ENCODE measurements at places on chromosomes 2 and 18.

DNA sequence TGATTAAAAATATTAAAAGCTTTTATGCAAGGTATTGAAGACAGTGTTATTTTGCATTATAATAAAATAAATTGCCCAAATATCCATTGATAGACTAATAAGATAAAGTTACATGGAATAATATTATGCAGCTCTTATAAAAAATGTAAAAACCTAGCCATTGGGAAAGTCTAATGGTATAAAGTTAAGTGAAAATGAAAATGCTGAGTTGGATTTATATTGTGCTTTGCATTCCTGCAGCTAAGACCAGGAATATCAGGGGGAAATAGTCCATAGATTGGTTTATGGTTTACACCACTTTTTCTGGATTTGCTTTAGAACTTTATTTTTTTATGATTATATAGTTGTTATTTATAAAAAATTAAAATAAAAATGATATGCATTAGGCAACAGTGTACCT lies 46.1 kb upstream of the LYPD6B start:
- no peak for DNase-seq

- no peak for DNase-seq
These were observed 3.6 kb upstream of the SH2D6 start for GRCh38 chr2:85414761-85415553.

GRCh38 chr2:239092571-239093294 lies 244.8 kb downstream of the TWIST2 start:
- no peak for DNase-seq

DNA sequence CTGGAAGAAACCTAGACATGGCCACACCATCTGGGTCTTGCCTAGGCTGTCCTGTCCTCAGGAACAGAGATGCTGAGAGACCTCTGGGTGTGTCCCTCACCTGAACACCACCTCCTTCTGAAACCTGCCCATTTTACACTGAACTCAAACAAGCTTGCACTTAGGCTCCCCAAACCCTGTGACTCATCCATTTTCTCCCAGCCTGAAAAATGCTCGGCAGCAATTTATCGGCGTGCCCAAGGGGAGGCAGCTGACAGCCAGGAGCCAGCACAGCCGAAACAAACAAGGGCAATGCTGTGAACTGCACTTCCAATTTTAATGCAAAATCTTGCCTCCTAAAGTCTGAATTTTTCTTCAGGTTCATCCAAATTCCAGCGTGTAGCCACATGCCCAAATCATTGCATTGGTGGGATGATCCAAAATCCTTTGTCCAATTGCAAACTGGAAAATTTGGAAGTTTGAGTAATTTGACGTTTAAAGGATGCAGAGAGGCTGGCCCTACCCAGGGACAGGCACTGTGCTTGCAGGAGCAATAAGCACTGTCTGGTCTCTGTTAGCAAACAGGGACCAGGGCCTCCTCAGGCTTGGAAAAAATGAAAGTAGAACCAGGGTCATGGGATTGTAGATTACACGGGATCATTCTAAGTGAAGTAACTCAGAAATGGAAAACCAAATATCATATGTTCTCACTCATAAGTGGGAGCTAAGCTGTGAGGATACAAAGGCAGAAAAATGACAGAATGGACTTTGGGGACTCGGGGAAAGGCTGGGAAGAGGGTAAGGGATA lies 67.7 kb downstream of the GALNT14 start:
- no peak for DNase-seq

DNA sequence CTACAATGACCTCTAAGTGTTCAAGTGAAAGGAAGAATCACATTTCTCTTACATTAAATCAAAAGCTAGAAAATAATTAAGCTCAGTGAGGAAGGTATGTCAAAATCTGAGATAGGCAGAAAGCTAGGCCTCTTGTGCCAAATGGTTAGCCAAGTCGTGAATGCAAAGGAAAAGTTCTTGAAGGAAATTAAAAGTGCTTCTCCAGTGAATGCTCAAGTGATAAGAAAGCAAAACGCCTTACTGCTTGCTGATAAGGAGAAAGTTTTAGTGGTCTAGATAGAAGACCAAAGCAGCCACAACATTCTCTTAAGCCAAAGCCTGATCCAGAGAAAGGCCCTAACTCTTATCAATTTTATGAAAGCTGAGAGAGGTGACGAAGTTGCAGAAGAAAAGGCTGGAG lies 932.3 kb upstream of the ACVR2A start:
- DNase-seq: no peak

DNA sequence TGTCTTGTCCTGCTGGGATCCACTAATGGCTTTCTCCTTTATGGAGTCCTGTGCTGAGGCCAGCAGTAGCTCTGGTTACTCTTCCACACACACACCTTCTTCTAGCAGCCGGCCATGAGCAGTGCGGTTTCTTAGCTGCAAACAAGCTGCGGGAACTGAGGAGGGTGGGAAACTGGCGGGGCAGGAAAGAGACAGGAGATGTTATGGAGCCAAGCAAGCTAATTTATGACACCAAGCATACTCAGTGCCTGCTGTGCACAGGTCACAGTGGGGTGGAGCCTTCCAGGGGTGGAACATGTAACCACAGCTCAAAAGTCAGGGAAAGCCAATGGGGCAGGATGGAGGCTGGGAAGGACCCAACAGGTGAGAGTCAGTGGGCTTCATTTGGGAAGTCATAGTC lies 180.8 kb downstream of the FAM210A start:
- no peak for DNase-seq

DNA sequence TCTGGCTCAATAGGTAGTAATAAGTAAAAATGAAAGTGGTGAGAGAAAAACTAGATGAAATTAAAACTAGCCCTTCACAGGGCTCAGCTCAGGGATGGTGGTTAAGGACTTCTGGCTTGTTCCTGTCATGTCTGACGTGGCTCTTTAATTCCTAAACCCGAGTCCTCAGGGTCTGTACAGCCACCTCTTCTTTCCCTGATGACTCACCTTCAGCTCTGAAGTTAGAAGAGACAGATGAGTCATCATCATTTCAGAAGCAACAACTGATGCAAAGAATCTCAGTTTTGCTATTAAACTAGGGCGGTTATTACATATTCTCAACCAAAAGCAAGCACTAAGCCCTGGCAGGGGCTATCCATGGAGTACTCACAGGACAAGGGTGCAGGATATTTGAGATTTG lies 24.0 kb upstream of the ITGB6 start:
- peak; percentile 93 for DNase-seq

DNA sequence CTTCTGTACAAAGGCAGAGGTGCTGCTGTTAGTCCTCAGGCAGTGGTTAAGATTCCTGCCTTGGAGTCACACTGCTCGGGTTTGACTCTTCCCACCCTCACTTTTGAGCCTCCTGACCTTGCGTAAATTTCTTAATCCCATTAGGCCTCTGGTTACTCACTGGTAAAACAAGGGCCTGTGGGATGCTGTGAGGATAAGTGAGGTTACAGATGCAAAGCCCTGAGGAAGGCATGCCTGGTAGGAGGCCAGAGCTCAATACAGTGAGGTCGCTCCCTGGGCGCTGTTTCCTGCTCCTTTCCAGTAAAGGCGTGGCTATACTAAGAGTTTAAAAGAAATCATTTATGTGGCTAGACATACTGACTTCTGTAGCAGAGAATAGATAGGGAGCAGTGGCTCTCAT lies 127.5 kb upstream of the TMEM200C start:
- DNase-seq: no peak

GRCh38 chr18:51941999-51942398 lies 398.0 kb upstream of the DCC start:
- no peak for DNase-seq

GRCh38 chr2:28487258-28487657 lies 8.6 kb upstream of the PLB1 start:
- DNase-seq: no peak

DNA sequence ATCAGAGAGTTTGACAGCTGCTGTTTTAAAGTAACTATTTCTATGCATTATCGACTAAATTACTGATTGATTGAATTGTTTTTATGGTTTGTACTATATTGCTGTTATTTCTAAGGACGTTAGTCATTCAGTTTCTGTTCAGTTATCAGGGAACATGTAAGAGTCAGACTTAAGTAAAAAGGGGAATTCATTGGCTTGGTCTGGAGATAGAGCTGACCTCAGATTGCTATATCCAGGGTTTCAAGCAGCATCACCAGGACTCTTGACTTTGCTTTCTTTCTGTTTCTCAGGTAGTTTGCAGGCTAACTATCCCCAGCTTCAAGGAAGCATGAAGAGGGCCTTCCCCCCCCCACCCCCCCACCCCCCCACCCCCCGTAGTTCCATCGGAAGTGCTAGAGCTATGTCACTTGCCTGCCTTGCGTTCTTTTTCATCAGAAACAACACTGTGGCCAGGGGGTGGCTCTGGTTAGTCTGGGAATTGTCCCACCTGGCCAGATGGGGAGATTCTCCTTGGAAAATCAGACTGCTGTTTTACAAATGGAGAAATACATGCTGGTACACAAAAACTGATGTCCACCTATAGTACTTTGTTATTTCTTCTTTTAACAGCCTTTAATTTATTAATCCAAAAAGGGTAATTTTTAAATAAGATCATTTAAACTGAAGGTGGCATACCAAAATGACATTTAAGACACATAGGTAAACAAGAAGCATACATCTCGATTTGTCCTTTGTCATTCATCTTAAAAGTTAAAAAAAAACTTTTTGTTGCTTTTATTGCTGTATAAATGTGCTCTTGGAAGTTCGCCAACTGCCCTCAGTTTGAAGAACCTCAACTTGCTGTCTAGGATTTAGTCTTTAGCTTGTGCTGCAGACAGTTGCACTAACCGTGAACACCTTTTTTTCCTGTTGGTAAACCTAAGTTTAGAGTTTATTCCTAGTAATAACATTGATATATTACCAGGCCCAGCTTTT lies 9.4 kb downstream of the SMAD4 start:
- peak; percentile 9 for DNase-seq

GRCh38 chr2:203510256-203510940 lies 24.7 kb downstream of the RAPH1 start:
- no peak for DNase-seq

GRCh38 chr18:11147962-11148679 lies 1.2 kb downstream of the PIEZO2 start:
- no peak for DNase-seq

- DNase-seq: no peak
These were observed 198.9 kb downstream of the BCL2 start for GRCh38 chr18:63120620-63121019.

- no peak for DNase-seq
These were observed 481.8 kb downstream of the SPAG16 start for GRCh38 chr2:213766062-213766461.

DNA sequence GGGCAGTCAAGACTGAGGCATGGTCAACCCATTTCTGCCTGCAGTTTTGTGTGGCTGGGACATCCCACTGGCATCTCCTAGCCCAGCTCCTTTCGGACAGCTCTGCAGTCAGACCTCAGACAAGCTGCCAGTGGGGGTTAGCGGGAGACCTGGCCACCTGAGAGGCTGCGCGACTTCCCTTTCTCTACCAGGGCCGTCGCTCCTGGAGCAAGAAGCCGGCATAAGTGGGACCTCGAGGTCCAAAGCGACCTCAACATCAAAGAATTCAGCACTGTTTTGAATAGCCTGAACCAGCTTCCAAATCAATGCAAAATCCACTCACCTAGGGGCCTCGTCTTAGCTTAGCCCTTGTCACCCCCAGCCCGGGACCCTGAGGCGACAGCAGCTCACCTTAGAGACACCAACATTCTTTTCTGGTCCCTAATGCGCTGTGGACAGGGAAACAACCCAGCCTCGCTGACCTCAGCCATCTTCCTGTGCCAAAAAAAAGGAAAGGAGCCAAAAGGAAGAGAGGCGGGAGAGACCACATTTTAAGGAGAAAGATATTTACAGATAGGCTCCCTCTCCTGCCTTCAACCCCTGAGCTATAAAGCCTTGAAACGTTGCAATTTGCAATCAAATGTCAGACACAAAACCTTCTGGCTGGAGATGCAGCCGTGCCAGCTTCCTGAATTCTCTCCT lies 81.2 kb downstream of the GFPT1 start:
- DNase-seq: no peak

DNA sequence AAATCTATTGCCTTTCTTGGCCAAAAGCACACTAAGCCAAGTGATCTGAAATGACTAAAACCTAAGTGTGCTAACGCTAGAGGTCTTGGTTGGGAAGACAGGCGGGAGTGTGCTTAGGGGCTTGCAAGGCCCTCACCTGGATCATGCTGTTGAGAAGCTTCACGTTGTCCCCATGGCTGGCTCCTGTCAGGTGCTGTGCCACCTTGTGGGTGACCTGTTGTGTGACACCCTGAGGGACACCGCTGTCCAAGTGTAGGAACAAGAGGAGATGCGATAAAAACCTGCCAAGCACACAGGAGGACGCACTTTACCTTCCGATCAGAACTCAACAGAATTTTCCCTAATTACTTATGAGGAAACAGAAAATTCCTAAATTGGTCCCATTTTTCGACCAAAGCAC lies 50.8 kb downstream of the EPG5 start:
- DNase-seq: no peak

- no peak for DNase-seq
These were observed 666.0 kb downstream of the DSC3 start for GRCh38 chr18:30376515-30376914.
